ENCODE measurements at places on chromosomes 4 and X. TPM values are rescaled to one million over a fixed set of nuclear protein-coding genes. Genes with fewer than 3 reads are reported as not detected.

Gene PNMA6A
- 0.61 TPM for total RNA-seq

Gene KCTD8
- total RNA-seq, result not detected

Gene ODAM
- total RNA-seq, result not detected

Gene GPR173
- total RNA-seq, result not detected

Measured in T-helper 2 cell treated with Interferon-gamma antibody and Interleukin-4, amounts not matched to agents 100 ng/mL and 5 ng/mL, for 36 hours (primary cell).